ENCODE measurements at places on chromosomes 7 and 10. TPM values are rescaled to one million over a fixed set of nuclear protein-coding genes. Genes with fewer than 3 reads are reported as not detected.

GRCh38 chr7:156450473-156450872, 190.1 kb upstream of the RNF32 start:
- DNase-seq: no peak

GRCh38 chr10:87750817-87751216, 67.2 kb downstream of the ATAD1 start:
- DNase-seq: no peak

- DNase-seq: no peak
These were observed 238.2 kb upstream of the AGK start for GRCh38 chr7:141312828-141313521.

DNA sequence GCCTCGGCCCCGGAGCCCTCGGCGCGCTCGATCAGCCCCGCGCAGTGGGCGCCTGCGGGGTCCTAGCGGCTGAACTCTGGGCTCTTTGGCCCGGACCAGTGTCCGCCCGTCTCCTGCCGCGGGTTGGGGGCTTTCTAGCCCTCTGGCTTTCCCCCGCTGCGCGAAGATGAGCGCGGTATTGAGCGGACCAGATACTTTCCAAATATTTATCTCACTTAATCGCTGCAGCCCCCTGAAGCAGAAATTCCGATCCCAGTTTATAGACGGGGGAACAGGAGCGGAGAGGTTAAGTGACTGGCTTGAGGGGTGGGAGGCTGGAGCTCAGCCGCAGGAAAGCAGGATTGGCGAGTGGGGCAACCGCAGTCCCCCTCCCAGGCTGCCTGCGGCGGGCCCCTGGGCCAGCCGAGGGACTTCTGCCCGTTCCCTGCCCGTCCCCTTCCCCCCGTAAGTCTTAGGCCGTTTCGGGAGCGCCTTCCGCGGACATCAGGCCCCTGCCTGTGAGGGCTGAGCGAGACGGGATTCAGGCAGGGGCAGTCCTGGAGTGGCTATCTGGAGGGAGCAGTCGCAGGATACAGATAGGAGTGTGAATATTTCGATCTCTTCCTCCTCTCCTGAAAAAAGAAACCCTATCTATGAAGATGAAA, 565 bp downstream of the STRIP2 start:
- peak; percentile 19 for DNase-seq

GRCh38 chr10:14552015-14552414, 221.3 kb upstream of the FRMD4A start:
- no peak for DNase-seq

DNA sequence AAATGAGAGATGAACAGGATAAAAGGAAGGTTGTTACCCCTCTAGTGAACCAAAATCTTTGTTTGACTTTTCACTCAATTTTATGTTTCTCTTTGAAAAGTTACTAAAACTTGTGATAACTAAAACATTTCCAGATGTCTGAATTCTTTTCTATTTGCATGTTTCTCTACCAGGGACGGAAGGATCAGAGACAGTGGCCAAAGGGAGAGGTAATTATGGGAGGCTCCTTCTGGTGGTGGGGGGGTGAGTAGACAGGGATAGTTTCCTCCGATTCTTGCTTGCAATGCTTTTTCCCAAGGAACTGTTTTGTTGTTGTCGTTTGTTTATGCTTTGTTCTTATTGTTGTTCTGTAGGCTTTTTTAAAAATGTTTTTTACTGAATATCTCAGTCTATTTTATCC, 374.8 kb downstream of the INHBA start:
- no peak for DNase-seq

GRCh38 chr10:88702848-88703597, 3.0 kb upstream of the LIPK start:
- DNase-seq: no peak

DNA sequence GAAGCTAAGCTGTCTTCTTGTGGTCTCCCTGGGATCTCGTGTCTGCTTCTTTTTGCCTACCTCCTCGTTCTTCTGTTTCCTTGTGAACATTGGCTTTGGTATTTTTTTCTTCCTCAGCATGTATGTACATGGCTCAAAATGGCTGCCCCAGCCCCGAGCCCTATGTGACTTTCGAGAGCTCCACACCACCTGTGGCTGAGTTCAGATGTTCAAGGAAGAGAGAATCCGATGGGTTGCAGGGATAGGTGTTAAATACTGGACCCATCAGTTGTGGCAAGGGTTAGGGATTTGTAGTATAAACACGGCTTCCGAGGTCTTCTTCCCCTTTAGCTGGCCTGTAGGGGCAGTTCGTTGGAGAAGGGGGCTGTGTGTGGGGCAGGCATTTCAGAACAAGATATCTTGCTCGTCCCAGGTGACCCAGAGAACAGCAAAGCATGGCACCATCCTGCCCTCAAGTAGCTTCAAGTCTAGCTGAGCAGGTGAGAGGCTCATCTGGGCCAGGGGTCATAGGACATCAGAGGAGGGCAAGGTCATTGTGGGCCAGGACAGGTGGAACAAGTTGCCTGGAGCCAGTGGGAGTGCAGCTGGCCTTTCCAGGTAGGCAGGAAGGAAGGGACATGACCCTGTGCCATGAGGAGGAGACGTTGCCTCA, 57.2 kb upstream of the COMTD1 start:
- no peak for DNase-seq

DNA sequence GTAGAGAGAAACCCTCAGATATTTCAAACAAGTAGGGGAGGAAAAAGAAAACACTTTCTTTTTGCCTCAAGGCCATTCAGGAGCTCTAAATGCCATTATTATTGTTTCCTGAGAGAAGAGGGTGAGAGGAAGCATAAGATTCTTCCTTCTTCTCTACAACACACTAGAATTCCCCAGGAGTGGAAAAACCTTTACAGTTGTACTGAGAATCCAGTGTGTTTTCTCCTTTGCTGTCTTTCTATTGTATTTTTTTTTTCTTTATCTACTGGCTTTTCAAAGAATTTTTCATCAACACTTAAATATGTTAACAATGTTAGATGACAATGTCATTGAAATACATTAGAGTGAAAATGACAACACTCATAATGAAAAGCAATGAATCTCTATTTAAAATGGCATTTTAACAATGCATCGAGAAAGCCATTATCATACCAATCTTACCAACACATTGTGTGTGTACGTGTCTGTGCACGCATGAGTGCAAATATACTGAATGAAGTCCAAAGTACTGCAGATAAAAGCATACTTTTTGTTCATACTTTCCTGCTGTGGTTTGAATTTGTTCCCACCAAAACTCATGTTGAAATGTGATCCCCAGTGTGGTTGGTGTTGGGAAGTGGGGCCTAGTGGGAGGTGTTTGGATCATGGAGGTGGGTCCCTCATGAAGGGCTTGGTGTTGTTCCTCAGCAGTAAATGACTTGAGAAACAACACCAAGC, 24.2 kb upstream of the MACC1 start:
- DNase-seq: no peak

DNA sequence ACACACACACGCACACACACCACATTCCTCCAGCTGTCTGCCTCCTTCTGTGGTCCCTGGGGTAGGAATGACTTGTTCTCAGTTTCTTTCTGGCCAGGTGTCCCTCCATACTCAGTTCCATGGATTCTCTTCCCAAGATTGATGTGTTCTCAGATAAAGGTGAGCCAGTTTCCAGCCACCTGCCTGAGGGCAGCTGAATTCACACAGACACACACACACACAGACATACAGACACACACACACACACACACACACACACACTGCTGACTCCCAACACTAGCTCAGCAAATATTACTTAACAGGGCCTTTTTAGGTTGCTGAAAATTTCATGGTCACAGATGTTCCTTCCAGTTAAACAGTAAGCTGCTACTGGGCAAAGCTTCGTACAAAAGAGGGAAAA, 45.4 kb upstream of the GDF10 start:
- DNase-seq: no peak

DNA sequence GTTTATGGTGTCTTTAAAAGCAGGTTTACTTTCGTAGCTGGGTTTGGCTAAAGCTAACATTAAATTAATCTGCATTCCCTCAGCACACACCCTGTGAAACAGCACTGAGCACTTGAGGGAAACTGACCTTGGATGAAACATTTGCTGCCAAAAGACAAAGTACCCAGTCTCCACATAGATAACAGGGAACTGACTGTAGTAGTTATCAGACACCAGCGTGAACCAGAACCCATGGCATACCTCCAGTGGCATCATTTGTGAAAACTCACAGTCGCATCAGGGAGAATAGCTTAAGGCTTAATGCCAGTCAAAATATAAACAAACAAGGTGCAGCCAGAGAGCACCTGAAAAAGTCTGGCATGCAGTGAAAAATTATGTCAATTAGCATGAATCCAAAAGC, 357.8 kb upstream of the C7orf33 start:
- no peak for DNase-seq

DNA sequence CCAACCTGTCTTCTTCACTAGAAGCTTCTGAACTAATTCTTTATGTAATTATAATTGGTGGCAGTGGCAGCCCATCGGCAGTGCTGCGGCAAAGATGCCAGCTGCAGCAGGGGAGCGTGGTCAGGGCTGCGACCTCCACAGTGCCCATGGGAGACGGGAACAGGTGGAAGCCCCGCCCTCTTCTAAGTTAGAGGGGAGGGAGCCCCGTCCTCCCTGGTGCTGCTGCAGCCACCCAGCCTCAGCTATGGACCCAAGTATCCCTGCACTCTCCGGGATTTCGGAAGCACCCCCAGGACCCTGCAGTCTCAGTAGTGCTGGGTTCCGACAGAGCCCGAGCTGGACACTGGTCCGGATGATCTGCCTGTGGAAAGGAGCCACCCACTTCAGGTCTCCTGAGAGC, 117.0 kb upstream of the MBL2 start:
- DNase-seq: no peak

- no peak for DNase-seq
These were observed 33.7 kb downstream of the PRKAG2 start for GRCh38 chr7:151843181-151843580.

DNA sequence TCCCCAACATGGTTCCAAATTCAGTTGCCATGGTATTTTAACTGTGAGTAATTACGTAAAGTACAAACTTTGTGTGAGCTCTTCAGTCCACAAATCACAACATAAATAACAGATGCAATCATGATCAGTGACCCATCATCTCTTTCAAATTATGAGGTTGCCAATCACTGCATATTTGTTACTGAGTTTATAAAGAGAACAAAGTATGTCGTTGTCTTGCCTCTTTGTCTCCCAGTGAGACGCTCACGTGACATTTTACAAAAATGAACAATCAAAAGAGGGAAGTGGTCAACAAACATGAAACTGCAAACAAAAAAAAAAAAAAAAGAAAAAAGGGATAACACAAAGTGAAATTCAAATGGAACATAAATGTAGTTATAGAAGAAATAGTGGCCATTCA, 122.7 kb upstream of the PDSS1 start:
- DNase-seq: no peak

DNA sequence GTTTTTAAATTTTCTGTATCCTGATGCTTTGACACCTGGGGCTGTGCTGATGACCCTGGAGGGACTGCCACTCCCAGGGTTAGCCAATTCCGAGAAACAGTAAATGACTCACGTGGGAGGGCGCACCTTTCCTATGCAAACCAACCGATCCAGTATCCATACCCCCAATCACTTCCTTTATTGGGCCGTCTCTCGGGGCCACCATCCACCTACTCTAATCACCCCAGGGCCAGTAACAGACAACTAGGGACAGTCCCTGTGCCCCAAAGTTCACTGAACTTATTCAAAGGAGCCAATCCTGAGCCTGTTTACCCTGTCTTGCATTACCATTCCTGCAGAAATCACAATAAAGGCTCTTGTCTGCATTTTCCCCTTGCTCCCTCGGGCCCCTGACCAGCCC, 6.6 kb upstream of the LGI1 start:
- no peak for DNase-seq

- DNase-seq: no peak
These were observed 344.0 kb downstream of the LRRTM3 start for GRCh38 chr10:67269828-67270227.

DNA sequence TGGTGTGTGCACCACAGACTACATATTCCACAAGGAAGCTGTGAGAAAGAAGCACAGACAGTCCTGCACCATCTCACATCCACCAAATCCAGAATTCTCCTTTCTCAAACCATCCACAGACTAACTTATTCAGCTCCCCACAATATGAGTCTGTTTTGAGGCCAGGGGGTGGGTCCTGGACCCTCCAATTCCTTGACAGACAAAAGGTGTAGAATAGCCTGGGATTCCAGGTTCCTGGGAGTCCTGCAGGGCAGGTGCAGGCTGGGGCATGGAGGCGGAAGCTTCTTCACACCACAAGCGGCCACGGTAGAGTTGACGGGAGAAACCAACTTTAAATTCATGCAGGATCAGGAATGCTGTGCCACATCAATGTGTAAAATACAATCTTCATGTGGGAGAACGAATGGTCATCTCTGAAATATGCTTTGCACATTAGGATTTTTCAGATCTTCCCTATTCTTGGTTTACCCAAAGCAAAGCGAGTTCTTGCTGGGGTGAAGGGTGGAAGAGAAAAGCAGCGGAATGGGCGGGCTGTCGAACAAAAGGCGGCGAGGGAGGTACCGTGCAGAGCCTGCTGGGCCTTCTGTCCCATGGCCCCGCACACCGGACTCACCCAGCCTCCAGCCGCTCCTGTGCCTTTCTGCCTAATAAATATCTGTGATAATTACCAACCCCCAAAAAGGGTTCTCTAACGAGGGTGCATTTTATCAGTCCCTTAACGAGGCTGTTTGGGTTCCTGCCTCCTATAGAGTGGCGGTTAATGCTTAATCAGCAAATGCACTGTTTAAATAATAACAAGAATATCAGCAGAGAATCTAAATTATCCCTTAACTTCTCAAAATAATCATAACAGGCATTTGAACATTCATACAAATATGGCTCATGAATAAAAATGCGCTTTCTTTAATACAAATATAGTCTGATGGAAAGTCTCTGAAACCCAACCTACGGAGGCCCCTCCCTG, 514.0 kb downstream of the DNAJB6 start:
- DNase-seq: no peak

PKD1L1 gene
- 0.67 TPM for total RNA-seq

TWIST1 gene
- 1.8 TPM for total RNA-seq

TAF6 gene
- 91.2 TPM for total RNA-seq

TSPAN14 gene
- 126 TPM for total RNA-seq

SKAP2 gene
- 42.8 TPM for total RNA-seq

COL1A2 gene
- total RNA-seq: 14.8 TPM

SH2D4B gene
- total RNA-seq: 0.12 TPM

AZGP1 gene
- not detected for total RNA-seq

NUDT13 gene
- total RNA-seq: 3.7 TPM

EN2 gene
- not detected for total RNA-seq

HABP2 gene
- total RNA-seq: 112 TPM

SPDYE5 gene
- total RNA-seq: not detected
